Kidney glomerular epithelial cell (primary cell): ENCODE measurements at places on chromosomes 1 and 21.

- no peak for DNase-seq
These were observed 75.0 kb upstream of the GUCA2A start for GRCh38 chr1:42239555-42239954.

DNA sequence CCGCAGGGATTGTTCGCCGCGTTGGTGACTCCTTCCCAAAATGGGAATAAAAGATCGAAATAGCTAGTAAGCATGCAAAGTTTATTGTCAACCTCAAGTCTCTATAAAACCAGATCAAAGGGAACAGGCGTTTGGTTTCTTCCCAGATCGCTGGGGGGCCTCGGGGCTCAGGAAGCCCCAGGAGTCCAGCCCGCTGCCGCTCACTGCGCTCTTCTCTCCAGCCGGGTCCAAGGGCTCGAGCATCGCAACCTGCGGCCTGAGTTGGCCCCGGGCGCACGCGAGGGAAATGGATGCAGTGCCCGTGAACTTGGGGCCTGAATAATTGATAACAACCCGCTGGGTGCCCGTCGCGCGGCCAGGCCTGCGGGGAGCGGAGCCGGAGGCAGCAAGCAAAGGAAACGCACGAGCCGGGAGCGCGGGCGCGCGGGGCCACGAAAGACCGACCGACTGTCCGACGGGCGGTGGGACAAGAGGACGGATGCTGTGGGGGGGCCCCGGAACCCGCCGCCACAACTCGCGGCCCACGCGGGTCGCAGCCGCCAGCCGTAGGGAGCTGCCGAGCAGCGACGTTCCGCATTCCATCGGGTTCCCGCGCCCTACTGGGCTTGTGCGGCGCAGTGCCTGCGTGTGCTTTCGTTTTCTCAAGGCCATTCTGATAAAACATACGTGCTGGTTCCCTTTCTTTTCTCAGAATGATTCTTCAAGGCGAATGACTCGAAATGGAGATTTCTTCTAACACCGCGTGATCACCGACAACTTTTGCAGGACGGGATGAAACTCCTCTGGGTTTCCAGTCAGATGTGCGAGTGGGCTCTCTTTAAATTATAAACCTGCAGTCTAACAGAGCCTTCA lies 14.0 kb upstream of the ALX3 start:
- no peak for DNase-seq

- DNase-seq, result no peak
These were observed 16.4 kb downstream of the INPP5B start for GRCh38 chr1:37930246-37931101.

- DNase-seq, result no peak
These were observed 20.6 kb downstream of the EIF2D start for GRCh38 chr1:206591696-206592095.

GRCh38 chr1:21012937-21013336 lies 163.8 kb downstream of the EIF4G3 start:
- DNase-seq, result peak; percentile 27

- DNase-seq, result no peak
These were observed 27.5 kb downstream of the SLC2A1 start for GRCh38 chr1:42931108-42931539.

- no peak for DNase-seq
These were observed 200.8 kb upstream of the TMEM51 start for GRCh38 chr1:14952626-14953314.

- DNase-seq, result no peak
These were observed 13.8 kb downstream of the ENSA start for GRCh38 chr1:150615346-150616201.
